Hematopoietic multipotent progenitor cell (in vitro differentiated cells): ENCODE measurements at places on chromosomes 1 and 21.
A peak's percentile ranks its signal among the peaks of the same experiment; 100 is the strongest.

DNA sequence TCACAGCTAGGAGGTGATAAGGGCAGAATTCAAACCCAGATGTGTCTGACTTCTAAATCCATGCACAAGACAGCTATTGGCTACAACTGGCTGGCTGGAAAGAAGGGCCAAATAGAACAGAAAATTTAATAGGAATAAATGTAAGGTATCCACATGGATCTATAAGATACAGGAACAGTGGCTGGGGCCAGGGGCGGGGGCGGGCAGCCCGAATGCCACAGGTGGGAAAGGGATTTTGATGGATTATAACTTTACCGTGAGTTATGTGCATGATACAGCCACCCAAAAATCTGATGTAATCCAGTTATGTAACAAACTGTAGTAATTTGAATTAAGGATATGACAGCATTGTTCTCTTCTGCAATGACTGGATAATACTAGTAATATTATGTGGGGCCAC lies 87.0 kb upstream of the COA6 start:
- no peak for DNase-seq

GRCh38 chr1:114594046-114594445 lies 12.6 kb upstream of the BCAS2 start:
- no peak for DNase-seq

- no peak for DNase-seq
These were observed 59.1 kb upstream of the SIM2 start for GRCh38 chr21:36639769-36640168.

GRCh38 chr1:31681415-31681814 lies 22.4 kb downstream of the COL16A1 start:
- no peak for DNase-seq

- DNase-seq, result no peak
These were observed 1.0 kb downstream of the GATAD2B start for GRCh38 chr1:153921803-153922075.

DNA sequence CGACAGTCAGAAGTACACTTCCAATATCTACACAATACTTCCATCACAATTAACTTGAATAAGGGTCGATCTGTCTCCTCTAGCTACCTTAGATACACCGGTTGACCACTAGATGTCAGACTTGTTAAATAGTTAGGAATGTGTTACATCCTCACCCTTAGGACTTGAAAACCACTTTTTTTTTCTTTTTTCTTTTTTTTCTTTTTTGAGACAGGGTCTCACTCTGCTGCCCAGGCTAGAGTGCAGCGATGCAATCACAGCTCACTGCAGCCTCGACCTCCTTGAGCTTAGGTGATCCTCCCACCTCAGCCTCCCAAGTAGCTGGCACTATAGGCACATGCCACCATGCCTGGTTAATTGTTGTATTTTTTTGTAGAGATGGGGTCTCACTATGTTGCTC lies 120.4 kb upstream of the GREM2 start:
- peak; percentile 46 for DNase-seq

DNA sequence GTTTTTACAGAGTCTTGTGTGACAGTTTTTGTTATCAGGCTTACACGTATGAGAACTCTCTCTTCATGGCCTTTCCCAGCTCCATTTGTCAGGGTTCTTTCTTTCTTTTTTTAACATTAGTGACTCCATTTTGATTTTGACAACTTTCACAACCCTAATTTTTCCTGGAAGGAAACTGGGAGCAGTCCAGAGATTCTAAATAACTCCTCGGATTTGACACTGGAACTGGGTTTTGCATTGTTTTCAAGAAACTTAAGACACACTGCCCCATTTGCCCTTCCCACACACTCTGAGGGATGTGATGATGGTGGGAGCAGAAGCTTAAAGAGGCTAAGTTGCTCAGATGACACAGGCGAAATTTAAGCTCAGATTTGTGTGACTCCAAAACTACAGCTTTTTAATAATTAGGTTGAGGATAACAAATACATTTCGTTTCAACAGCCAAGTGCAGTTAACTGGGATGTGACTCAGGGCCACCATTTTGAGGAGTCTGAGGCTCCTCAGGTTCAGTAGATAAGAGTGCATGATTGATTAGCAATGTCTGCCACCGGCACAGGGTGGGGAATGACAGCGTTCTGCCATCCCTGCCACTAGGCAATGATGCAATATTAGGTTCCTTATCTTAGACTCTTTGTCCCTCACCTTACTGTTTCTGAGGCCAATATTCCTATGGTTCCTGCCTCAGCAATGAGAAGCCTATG lies 95.1 kb upstream of the ATP1A1 start:
- no peak for DNase-seq

DNA sequence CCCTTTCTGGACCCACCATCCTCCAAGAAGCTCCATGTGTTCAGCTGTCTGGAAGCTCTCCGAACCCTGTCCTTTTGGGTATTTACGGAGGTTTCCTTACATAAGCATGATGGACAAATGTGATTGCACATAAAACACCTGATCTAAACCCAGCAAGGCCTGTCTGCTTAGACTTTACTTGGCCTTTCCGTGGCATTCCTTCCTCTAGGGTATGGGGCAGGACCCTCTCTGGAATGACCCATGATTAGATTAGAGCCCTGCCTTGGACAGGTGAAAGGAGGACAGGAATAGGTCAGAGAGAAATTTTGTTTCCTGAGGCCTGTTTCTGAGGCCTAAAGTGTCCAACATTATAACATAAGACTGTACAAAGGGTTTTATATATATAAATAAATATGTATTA lies 16.9 kb downstream of the PTPRU start:
- no peak for DNase-seq

DNA sequence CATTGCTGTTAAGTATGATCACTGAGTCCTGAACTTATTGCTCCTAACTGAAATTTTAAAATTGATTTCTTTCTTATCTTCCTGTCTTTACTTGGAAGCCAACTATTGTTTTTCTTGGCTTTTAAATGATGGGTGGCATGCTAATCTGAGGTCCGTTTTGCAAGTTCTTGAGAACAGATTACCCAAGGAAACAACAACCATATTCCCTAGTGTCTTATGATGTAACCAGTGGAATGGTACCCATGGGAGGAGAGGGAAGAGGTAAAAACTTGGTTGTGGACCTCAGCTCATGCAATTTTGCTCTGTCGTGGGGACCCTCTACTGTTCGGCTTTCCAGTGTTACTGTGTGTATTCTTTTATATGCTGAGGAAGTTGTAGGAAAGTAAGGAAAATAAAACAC lies 454.8 kb upstream of the ADAMTS5 start:
- no peak for DNase-seq

DNA sequence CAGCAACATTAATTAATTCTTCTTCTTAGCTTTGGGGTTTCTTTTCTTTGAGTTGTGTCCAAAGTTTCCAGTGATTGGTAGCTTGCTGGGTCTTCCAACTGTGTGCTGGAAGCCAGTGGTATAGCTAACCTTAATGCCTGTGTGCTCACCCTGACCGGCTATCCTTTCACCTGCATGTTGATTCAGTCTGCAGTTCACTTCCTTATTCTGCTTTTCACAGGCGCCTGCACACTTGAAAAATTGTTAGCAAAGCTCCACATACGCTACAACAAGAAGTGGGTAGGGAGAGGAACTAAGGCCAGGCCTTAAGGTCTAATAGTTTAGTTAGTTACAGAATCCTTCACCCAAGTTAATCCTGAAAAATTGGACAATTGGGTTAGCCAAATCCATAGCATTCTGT lies 35.7 kb downstream of the NCF2 start:
- peak; percentile 41 for DNase-seq

DNA sequence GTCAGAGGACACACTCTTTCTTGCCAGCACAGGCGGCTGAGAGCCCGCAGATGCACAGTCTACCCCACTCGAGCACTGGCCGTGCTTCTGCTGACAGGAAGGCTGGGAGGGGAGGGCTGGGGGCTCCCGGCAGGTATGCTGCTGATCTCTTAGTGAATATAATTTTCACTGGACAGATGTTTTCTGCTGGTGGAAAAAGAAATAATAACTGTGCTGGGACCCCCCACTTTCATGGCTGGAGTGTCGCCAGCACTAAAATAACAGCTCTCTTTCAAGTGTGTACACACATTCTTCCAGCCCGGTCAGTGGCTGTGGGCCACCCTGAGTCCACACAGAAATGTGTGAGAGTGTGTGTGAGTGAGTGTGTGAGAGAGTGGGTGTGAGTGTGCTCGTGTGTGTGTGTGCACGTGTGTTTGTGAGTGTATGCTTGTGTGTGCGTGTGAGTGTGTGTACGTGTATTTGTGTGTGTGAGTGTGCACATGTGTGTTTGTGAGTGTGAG lies 167.7 kb upstream of the USP24 start:
- DNase-seq, result no peak

DNA sequence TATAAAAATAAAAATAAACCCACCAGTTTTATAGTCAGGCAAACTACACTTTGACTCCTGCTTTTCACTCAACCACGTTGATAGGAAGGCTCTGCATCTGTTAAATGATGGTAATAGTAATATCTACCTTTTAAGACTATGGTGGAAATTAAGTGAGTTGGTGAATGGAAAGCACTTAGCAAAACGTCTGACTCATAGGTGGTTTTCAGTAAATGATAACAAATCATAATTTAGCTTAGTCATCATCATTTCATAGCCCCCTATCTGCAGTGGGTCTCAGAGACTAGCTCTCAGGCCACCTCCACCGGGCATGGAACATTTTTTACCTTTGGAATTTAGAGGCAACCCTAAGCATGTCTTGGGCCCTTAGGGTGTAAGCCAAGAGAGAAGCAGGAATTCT lies 160.0 kb downstream of the PDE4B start:
- no peak for DNase-seq

DNA sequence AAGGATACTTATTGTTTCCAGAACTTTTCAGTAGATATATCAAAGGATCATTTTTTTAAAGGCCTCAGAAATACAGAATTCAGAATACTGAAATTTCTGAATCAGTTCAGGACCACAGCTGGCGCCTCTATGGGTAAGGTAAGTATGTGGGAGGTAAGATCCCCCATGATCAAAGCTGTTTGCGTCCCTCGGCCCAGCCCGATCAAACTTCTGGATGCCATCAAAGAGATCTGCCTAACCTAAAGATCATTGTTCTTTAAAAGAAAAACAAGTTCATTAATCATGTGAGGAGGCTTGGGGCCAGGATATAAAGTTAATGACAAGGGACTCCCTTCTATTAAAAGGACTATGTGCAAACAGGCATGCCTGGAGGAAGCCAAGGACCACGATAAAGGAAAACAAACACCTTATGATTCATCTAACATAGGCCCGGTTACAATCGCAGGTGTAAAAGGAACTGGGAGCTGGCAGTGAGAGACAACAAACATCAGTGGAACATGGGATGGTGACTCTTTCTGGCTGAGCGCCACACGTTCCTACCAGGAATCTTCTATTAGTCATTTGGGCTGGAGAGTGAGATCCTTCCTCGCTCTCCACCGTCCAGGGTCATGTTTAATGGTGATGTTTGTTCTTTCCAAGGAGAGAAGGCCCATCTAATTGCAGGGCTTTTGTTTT lies 2.8 kb upstream of the BACE2 start:
- no peak for DNase-seq

DNA sequence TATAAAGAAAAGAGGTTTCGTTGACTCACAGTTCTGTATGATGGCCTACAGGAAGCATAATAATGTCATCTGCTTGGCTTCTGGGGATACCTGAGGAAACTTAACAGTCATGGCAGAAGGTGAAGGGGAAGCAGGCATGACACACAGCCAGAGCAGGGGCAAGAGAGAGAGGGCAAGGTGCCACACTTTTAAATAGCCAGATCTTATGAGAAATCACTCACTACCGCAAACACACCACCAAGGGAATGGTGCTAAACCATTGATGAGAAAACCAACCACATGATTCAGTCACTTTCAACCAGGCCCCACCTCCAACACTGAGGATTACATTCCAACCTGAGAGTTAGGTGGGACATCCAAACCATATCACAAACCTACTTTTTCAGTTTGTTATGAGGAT lies 245.9 kb upstream of the SGIP1 start:
- DNase-seq, result no peak

DNA sequence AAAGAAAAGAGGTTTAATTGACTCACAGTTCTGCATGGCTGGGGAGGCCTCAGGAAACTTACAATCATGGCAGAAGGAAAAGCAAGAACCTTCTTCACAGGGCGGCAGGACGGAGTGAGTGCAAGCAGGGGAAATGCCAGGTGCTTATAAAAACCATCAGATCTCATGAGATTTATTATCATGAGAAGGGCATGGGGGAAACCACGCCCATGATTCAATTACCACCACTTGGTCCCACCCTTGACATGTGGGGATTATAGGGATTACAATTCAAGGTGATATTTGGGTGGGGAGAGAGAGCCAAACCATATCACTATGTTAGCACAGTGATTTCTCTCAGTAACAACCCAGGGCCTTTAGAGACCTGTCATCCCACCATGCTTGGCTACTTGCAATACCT lies 39.9 kb downstream of the LRRN2 start:
- no peak for DNase-seq

- no peak for DNase-seq
These were observed 42.4 kb downstream of the PDC start for GRCh38 chr1:186418503-186418902.

DNA sequence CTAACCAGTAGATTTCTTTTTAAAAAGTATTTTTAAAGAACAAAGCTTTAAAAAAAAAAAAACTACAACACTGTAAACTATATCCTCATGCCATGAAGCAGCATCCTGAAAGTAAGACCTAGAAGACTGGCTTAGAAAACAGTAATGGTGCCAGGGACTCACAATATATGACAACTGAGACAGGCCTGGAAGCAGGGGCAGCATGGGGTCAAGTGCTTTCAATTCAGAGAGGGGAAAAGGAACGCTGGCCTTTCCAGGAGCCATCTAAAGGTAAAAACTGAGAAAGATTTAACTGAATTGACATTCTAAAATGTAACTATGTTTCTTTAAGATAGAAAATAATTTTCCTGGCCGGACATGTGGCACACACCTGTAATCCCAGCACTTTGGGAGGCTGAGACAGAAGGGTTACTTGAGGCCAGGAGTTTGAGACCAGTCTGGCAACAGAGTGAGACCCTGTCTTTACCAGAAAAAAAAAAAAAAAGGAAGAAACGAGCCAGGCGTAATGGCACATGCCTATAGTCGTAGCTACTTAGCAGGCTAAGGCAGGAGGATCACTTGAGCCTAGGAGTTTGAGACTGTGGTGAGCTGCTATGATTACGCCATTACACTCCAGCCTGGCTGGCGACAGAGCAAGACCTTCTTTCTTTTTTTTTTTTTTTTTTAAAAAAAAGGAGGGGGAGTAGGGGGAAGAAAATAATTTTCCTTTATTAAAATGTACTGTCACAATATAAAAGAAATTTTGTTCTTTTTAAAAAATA lies 54.1 kb downstream of the SLC35D1 start:
- DNase-seq, result peak; percentile 30

GRCh38 chr1:87867626-87868025 lies 538.9 kb downstream of the LMO4 start:
- no peak for DNase-seq

GRCh38 chr1:204130981-204131892 lies 20.6 kb downstream of the ETNK2 start:
- DNase-seq, result no peak
